Activated naive CD4-positive, alpha-beta T cell treated with anti-CD3 and anti-CD28 coated beads for 36 hours (primary cell): ENCODE measurements at places on chromosomes 7 and 10.
A peak's percentile ranks its signal among the peaks of the same experiment; 100 is the strongest.

GRCh38 chr10:69504576-69505250 is 53.4 kb downstream of the TSPAN15 start:
- DNase-seq: no peak

DNA sequence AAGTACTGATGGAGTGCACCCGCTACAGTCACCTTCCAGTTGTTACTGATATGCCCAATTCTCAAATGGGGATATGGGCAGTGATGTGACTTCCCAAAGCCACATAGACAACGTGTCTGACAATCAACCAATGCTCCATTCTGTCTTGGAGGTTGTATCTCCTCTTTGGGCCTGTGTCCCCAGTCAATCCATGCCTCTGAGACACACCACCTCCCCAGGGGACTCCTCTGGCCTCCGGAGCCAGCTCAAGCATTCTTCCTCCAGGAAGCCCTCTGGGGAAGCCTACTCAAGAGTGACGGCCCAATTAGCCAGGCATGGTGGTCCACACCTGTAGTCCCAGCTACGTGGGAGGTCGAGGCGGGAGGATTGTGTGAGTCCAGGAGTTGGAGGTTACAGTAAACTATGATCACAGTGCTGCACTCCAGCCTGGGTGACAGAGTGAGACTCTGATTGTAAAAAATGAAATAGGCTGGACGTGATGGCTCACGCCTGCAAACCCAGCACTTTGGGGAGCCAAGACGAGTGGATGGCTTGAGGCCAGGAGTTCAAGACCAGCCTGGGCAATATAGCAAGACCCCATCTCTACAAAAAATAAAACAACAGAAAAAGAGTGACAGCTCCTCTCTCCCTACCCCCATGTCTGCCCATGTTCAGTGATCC is 99.5 kb upstream of the TNRC18 start:
- DNase-seq: peak; percentile 18

DNA sequence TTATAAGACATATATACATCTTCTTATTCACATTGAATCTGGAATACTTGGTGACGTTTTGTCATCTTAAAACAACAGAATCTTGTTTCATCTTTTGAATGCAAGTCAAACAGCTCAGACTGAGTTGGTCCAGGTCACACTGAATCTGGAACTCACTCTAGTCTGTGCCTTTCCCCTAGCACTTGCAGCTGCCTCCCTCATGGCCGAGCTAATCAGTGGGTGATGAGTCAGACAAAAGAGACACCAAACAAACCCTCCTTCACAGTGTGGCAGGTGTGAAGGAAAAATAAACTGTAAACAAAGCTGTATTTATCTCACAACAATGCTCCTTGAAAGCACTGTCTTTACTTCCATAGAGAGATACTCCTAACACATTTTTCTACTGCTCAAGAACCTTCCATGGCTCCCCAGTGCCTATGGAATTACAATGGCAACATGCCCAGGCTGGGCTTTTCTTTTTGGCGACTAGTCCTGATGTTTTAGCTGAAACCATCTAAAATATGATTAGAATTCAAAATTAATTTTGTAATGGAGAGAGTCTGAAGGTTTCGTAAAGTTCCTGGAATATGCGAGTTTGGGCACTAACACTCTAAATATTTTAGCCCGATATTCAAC is 140.0 kb downstream of the ZNF365 start:
- DNase-seq: no peak

DNA sequence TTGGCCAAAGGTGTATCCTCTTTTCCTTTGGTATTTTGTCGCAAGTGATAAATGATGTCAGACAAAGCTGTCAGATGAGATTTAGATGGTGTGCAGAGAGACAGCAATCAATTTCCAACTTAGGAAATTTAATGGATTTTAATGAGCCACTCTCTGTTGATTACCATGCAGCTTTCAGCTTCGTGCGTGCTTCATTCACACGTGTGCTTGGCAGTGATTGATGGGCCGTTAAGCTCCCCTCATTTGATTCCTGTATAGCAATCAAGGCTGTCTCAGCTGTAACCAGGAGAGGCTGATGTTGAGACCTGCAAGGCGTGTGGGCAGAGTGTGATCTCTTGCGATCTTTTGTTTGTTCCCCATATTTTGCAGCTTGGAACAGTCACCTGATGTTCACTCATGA is 439.6 kb downstream of the CALN1 start:
- no peak for DNase-seq

- no peak for DNase-seq
These were observed 6.3 kb upstream of the SFMBT2 start for GRCh38 chr10:7417103-7417623.

GRCh38 chr10:84329986-84330651 is 1.7 kb downstream of the CCSER2 start:
- DNase-seq: no peak
